ENCODE measurements at places on chromosomes 6 and 20. TPM values are rescaled to one million over a fixed set of nuclear protein-coding genes. Genes with fewer than 3 reads are reported as not detected.

Gene ZNF165
- total RNA-seq, result 0.68 TPM

Gene PAX1
- not detected for total RNA-seq

Gene TCF21
- not detected for total RNA-seq

Gene PRRT1
- total RNA-seq, result 0.25 TPM

Gene NRSN1
- not detected for total RNA-seq

Gene TMEM74B
- total RNA-seq, result not detected

Gene HSPA1L
- total RNA-seq, result 0.14 TPM

Gene SLA2
- 0.06 TPM for total RNA-seq

Gene PNPLA1
- not detected for total RNA-seq

Gene BMP6
- 2.2 TPM for total RNA-seq

Gene MYLK4
- total RNA-seq, result 3.0 TPM

DNA sequence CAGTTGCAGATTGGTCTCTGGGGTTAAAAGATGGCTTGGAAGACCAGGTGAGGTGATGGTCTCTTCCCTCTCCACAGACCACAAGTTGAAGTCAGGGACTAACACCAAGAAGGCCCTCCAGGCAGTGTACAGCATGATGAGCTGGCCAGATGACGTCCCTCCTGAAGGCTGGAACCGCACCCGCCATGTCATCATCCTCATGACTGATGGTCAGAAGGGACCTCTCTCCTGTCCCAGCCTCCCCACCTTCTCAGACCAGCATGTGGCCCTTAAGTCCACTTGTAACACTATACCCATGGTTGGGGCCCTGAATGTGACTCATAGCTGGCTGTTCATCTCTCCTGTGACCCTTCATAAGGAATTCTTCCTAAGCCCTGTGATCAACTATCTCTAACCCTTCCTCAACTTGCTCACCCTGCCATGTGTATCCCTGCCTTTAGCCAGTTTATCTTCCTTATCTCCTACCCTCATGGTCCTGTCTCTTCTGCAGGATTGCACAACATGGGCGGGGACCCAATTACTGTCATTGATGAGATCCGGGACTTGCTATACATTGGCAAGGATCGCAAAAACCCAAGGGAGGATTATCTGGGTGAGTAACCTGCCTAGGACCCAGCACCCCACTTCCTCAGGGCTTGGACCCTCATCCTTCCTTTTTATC is 3.0 kb downstream of the CFB start:
- DNase-seq, result no peak

DNA sequence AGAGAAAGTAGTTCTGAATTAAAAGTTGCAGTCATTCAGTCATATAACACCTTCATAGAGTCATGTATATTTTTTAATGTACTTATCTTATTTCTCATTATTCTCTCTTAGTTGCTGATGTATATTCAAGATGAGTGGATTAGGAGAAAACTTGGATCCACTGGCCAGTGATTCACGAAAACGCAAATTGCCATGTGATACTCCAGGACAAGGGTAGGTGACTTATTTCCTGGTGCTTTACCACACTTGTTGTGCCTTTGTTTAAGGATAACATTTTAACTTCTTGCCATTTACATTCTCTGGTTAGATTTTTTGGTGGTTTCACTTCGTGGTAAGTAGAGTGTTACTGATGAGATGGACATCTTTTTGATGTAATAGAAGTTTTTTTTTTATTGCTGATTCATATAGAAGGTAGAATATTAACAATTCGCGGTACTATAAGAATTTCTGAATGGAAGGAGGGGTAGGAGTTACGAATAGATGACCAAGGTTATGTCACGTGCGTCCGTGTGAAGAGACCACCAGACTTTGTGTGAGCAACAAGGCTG is 120.5 kb downstream of the NCOA3 start:
- DNase-seq, result no peak

GRCh38 chr6:44477293-44477894 is 89.9 kb downstream of the CDC5L start:
- no peak for DNase-seq

DNA sequence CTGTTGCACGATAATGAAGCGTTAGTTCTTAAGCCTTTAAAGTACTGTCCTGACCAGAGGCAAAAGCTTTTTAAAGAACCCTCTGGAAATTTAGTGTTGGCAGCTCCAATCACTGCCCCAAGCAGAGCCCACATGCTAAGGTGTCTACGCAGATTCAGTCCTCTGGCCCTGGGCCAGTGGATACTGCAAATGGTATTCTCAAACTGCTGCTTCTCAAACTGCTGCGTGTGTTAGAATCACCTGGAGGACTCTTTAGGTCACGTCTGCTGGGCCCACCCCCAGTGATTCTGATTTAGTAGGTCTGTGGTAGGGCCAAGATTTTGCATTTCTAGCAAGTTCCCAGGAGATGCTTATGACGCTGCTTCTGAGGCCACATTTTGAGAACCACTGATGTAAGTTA is 96.0 kb upstream of the CCDC28A start:
- DNase-seq, result no peak

- DNase-seq, result no peak
Measured at GRCh38 chr6:169046021-169046420, 207.6 kb downstream of the THBS2 start.

DNA sequence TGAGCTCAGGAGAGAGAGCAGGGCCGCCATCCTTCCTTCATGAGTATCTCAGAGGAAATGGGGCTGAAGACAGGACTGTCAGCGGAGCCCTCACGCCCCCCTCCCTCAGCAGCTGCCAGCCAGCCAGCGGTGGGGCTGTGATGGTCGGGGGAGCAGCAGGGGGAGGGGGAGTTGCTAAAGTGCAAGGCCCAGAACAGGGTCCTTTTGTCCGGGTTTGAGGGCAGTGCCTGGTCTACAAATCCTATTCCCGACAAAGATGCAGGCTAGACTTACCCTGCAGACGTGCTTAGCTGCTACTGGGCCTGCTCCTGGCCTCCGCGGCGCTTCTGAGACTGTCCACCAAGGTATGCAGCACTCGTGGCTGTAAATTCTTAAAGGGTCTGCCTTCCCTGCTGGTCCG is 593.4 kb upstream of the CDH4 start:
- DNase-seq, result no peak

DNA sequence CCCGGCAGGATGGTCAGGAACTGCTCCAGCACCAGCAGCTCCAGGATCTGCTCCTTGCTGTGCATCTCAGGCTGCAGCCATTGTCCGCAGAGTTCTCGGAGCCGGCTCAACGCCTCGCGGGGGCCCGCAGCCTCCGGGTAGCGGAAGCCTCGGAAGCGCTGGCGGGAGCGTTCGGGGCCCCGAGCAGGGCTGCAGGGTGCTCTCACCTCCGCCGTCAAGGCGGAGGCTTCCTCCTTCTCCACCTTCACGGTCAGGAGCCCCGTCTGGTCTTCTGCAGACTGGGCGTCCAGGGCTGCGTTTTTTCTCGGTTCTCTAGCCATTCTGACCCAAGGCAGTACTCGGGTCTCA is 434 bp downstream of the ZKSCAN4 start:
- no peak for DNase-seq

GRCh38 chr6:134266776-134267175 is 51.1 kb downstream of the SGK1 start:
- DNase-seq, result no peak

DNA sequence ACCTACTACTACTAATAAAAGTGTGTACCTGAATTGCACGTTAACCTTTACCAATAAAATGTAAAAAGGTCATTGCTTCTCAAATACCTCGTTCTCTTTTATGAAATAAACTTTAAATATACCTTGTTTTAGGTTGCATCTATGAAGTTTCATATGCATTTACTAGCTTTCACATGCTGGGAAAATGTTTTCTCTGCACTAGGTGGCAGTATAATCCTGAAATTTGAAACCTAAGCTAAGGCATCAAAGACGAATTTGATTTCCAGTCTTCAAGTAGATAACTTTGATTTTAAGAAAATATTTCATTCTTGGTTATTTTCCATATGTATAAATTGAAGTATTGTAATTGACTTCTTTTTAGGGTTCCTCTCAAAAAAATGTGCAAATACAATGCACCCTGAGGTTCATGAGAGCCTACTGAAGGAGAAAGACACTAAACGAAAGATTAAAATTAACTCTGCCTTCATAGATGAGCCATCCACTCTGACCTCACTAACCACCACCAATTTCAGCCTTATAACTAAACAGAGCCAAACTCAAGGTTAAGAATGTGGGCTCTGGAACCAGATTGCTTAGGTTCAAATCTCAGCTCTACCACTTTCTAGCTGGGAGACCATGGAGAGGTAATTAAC is 7.3 kb upstream of the COL9A1 start:
- no peak for DNase-seq

DNA sequence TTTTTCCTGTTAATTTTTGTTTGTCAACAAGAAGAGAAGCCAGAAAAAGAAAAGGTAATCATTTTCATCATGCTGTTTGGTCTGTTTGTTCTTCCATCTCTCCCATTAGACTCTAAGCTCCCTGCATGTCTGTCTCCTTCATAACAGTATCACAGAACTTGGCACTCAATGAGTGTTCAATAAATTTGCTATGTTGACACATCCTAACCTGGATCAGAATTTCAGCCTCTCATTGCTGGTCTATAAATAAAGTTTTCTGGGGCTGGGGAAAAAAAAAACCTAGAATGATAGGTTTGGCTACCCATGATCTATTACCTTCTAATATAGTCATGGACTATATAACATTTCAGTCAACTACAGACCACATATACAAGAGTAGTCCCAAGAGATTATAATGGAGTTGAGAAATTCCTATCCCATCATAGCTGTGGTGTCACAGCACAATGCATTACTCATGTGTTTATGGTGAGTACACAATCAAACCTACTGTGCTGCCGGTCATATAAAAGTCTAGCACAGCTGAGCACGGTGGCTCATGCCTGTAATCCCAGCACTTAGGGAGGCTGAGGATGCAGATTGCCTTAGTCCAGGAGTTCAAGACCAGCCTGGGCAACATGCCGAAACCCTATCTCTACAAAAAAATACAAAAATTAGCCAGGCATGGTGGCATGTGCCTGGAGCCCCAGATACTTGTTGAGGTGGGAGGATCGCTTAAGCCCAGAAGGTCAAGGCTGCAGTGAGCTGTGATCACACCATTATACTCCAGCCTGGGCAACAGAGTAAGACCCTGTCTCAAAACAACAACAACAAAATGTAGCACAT is 5.9 kb downstream of the NUDT3 start:
- DNase-seq, result peak; percentile 12

GRCh38 chr6:101597693-101598092 is 204.2 kb downstream of the GRIK2 start:
- peak; percentile 66 for DNase-seq

- no peak for DNase-seq
Measured at GRCh38 chr6:141103246-141103645, 1029.5 kb upstream of the GJE1 start.

DNA sequence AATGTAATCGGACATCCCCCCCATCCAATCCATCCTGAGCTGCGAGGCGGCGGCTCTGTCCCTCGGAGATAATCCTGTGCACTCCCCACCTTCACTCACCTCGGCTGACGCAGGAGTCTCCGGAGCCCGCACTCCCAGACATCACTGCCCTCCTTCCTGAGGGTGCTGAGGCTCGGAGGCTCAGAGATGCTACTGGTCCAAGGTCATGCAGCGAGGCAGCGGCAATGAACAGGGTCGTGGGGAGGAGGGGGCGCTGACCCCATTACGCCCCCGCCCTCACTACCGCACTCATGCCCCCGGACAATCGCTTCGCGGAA is 485 bp downstream of the ADISSP start:
- DNase-seq, result no peak

DNA sequence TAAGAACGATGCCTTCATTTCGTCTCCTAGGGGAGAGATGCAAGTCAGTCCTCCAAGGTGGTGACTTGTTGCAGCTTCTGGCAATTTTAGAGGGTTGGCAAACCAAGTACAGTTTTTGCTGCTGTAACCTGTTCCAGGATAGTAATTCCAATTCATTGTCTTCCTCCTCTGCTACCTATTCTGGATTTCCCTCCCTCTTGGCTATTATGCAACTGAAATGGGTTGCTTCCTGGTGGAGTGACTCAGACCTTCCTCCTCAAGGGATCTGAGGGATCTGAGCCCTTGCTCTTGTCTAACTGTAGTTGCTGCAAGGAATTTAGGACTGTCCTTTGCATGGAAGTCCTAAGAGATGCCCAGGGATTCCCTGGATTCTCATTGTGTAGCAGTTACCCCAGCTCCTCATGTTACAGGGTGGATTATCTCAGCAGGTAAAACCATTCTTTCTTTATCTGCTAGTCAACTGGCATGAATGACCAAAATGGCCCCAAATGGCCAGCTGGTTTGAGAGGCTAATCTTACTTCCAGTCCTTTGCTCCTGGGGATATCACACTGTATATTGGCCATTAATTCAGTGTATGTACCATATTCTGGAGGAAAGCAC is 17.6 kb upstream of the ELMO2 start:
- DNase-seq, result no peak

DNA sequence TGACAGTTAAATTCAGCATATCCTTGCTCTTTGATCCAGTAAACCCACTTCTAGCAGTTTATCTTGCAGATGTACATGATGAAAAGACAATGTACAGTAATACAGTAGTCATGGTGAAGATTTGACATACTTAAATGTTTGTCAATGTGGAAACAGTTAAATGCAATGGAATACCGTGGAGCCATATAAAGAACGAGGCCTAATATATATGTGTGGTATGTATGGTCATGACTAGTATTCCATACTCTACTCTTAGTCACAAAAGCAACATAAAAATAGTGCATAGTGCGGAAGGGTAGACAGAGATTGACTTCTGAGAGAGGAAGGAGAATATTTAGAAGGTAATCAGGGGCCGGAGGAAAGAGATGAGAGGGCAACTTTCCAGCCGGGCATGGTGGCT is 70.7 kb upstream of the ARMC2 start:
- DNase-seq, result no peak

Measured in SJCRH30 (cell line).